Karpas-422 (cell line): ENCODE measurements at places on chromosomes 2 and 18.

DNA sequence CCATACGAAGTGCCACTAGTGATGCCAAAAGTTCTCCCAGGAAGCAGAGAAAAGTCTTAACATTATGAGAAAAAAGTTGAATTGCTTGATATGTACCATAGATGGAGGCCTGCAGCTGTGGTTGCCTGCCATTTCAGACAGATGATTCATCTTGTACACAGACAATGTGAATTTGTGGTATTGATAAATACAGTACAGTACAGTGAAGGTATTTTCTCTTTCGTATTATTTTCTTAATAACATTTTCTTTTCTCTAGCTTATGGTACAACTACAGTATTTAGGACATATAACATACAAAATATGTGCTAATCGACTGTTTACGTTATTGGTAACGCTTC, 33.6 kb upstream of the VWC2L start:
- DNase-seq = no peak

DNA sequence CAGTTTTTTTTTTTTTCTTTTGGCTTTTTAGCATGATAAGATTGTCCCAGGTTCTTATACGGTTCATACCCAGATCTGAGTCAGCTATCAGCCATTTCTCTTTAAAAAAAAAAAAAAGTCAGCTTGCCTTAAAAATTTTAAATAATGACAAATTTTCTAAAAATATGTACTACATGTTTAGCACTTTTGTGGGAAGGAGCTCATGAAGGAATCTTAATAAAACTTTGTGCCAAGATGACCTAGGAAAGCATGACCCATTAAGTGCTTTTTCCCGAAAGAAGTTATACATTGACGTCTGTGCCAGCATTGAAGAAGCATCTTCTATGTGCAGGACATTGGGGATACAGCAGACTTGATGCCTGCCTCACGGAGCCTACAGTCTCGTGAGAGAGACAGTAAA, 4.5 kb upstream of the RBMS1 start:
- DNase-seq = no peak

- no peak for DNase-seq
Measured at GRCh38 chr2:121377646-121378045, 92.6 kb upstream of the TFCP2L1 start.

DNA sequence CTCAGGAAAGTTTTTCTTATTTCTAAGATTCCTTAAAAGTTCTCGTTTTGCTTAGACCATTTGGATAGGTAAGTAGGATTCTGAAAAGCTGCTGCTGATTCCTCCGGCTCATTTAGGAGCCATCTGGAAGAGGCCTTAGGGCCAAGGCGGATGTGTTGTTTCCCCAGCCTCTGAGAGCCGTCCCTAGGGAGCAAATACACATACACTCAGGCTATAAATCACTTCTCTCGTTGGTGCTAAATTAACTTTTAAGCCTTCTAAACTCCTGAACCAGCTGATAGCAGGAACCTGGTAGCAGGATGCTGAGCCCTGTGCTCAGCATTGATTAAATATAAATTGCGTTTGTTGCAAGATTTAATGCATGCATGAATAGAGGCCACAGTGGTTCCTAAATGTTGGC, 109.8 kb downstream of the ADCYAP1 start:
- no peak for DNase-seq

GRCh38 chr2:84840306-84840705, 40.6 kb downstream of the TRABD2A start:
- no peak for DNase-seq

- no peak for DNase-seq
Measured at GRCh38 chr2:204967199-204967960, 422.1 kb downstream of the PARD3B start.
